ENCODE measurements at places on chromosomes 6 and 20.
A peak's percentile ranks its signal among the peaks of the same experiment; 100 is the strongest.

GRCh38 chr20:49916146-49917002 lies 1.0 kb upstream of the SPATA2 start:
- DNase-seq = peak; percentile 29

- DNase-seq = no peak
Measured at GRCh38 chr6:38188677-38189335, 369.3 kb downstream of the ZFAND3 start.

- peak; percentile 59 for DNase-seq
Measured at GRCh38 chr20:13142143-13142542, 78.9 kb upstream of the ISM1 start.

DNA sequence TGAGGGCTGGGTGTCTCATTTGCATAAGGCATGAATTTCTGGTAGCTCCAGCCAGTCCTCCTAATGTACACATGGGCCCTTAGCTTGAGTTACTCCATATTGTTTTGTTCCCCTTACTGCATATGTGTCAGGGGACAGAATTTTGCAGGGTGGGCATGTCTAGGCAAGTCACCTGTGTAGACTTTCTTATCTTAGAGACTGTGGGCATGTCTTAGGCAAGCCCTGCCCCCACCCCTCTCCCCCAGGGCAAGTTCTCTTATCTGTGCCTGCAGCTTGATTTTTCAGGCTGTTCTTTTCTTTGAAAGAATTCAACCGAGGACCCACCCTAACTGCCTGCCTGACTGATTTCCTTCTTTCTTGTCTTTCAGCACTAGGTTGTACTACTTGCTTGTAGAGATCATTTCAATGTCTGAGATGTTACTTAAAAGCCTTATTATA lies 32.1 kb downstream of the NHLRC1 start:
- no peak for DNase-seq

GRCh38 chr6:24183584-24183983 lies 57.6 kb downstream of the NRSN1 start:
- DNase-seq = no peak

GRCh38 chr20:13149371-13150105 lies 71.5 kb upstream of the ISM1 start:
- peak; percentile 79 for DNase-seq

DNA sequence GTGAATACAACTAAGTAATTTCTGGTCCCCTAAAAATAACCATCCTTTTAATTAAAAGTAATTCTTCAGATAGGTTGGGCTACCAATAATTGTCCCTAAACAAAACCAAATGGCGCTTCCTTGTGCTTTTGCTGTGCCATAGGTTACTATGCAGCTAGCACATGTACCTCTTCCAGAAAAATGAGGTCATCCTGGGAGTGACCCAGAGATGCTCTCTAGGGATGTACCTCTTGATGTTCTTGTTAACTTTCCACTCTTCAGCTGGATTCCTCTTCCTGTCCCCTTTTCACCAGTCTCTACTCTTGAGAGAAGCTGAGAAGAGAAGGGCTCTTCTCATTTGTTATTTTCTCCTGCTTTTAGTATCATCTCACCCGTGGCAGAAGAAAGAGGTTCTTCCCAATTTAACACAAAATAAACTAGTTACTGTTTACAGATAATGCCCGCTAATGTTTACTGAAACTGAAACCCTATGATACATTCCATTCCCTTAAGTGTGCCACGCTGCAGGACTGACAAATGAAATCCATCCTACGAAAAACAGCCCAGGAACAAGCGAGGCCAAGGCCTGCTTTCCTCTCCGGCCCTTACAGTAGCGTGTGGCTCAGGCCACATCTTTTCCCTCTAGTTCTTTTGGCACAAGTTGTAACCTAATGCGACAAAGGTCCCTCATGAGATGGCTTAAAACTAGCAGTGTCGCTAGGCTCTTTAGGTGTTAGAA lies 24.2 kb downstream of the MRS2 start:
- no peak for DNase-seq

DNA sequence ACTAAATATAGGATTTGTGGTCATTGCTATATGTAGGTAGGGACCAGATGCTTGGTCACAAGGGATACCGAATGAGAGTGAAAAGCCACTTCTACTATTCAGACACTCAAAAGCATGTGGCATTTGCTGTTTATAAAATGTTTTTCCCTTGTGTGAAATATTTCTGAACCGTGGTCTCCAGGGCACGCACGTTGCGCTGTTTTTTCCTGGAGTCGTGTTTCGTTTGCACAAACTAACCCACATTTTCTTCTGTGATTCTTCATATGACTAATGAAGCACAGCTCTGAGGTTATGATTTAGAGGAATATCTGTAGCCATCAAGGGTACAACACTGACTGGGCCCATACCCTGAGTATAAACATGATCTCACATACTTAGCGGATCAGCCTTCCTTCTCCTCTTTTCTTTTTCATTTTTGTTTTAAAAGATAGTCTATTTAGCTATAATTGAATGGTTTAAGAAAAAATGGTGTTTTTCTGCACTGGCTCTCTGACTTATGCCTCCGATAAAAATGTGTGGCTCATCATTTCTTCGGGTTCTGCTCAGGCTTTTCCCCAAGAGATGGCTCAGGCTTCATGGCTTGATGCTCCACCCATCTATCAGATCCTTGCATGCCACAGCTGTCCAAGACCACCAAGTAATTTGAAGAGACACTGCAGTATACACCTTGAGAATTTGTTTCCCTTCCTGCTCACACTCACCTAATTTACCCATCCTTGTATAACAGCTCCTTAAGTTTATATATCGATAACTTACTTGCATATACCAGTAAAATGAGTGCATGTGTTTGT lies 59.9 kb upstream of the HBS1L start:
- DNase-seq = no peak

DNA sequence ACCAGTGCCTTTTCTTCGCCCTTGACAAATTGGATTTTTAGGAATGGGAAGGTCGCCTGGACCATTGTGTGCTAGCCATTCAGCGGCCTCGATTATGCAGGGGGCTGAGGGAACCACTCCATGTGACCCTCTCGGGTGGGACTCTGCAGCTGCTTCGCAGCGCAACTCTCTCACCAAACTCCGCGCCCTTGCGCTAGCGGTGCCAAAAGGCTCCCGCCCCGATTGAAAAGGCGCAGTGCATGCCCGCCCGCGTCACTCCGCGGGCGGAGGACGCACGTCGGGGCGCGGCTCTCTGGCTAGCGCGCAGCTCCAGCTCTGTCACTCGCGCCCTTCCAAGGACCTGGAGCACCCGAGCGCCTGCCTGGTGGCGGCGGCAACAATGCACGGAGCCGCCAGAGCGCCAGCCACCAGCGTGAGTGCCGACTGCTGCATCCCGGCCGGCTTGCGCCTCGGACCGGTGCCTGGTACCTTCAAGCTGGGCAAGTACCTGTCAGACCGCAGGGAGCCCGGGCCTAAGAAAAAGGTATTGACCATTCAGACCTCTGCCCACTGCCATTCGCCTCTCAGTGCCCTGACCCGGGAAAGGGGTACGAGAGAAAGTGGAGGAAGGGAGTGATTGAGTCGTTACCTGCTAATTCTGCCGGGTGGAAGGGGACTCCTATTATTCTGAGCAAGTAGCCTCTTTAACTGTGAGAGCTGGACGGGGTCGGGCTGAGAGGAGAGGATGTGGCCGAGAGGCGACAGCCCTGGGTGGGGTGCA lies at the start of gene PRDM13:
Gene PRDM13 (plus strand): TSS at position 178 of the 760 bp plus-strand sequence. CDS start 202 bp downstream, at position 380.
- DNase-seq = no peak
